ENCODE measurements at places on chromosomes 16 and 17.

GRCh38 chr17:61005358-61005757, 327.7 kb downstream of the BCAS3 start:
- DNase-seq = no peak

GRCh38 chr17:58702045-58702476, 9.7 kb downstream of the RAD51C start:
- no peak for DNase-seq

DNA sequence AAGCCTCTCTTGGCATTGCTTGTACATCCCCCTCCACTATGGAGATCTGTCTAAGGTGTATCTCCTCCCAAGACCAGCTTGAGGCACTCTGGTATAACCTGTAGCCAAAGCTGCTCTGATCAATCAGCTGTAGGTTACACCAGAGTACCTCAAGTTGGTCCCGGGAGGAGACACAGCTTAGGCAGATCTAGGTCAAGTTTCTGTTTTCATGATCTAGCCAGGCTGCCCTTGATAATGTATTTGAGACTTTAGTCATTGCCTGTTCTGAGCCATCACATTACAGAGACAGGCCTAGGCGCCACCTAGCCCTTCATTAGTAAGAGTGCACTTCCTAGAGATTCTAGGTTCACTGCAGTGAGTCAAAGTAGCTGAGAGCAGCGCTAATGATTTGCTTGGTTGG, 31.4 kb downstream of the ASGR1 start:
- no peak for DNase-seq

GRCh38 chr16:73485880-73486279, 438.0 kb upstream of the ZFHX3 start:
- no peak for DNase-seq

DNA sequence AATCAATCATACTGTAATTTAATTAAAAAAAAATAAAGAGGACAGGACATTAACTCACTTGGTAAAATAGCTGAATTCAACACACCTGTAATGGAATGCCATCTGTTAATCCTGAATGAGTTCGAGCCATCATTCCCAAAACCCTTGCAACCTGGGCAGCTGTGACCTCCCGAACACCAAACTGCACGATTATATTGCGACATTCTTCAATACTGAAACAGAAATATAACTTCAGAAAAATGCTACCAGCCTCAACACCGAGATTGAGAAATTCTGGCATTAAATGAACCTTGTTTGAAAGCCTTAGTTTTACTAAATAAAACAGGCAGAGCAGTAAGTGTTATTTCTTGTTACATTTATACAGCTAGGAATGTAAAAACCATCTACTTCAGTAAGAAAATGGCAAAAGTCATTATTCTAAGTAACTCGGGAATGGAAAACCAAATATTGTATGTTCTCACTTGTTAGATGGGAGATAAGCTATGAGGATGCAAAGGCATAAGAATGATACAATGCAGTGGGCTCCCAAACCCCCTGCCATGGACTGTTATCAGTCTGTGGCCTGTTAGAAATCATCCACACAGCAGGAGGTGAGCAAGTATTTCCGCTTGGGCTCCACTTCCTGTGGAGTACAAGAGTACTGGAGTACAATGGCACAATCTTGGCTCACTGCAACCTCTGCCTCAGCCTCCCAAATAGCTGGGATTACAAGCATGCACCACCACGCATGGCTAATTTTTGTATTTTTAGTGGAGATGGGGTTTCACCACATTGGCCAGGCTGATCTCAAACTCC, 46.5 kb downstream of the CNOT1 start:
- no peak for DNase-seq

DNA sequence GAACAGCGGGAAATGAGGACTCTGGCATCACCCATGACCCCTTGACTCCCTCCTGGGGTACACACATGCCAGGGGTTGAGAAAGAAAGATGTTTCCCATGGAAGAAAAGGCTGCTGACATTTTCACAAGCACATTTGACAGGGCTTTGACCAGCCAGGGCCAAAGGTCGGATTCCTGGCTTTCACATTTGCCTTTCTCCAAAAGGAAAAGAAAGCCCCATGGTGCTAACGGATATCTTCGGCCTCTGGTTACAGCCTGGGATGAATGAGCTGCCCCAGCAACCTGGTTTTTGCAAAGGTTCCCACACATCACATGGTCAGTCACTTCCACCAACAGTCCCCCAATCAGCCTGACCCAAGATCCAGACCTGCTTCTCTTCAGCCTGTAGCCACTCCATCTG, 478.2 kb upstream of the CDH11 start:
- DNase-seq = no peak

GRCh38 chr17:37829592-37830123, 84.8 kb upstream of the HNF1B start:
- no peak for DNase-seq

DNA sequence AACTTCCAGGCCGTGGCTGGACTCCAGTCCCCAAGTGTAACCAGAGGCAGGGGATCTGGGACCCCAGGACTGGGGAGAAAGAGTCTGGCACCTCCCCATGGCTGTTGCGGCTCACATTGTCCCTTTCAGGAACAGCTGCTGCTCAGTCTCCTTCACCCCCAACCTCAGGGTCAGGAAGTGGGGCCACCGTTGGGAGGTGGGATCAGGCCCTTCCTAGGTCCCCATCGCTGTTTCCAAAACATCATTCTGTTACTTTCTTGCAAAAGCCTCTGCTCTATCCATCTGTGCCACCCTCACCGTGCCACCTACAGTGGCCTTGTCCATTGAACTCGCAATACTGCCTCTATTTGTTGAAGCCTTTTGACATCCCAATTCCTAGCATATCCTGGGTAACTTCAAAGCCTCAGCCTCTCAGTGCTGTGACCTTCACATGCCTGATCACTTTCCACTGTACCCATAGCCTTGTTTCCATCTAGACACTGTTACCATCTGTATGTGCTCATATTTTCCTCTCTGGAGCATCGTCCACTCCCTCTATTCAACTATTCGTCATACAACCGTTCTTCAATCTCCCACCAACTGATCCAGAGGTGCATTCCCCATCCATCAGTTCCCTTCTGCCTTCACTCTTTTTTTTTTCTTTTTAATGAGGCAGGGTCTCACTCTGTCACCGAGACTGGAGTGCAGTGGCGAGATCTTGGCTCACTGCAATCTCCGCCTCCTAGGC, 15.0 kb upstream of the SRCIN1 start:
- no peak for DNase-seq

- no peak for DNase-seq
Measured at GRCh38 chr16:80899809-80900592, 95.6 kb upstream of the CDYL2 start.

DNA sequence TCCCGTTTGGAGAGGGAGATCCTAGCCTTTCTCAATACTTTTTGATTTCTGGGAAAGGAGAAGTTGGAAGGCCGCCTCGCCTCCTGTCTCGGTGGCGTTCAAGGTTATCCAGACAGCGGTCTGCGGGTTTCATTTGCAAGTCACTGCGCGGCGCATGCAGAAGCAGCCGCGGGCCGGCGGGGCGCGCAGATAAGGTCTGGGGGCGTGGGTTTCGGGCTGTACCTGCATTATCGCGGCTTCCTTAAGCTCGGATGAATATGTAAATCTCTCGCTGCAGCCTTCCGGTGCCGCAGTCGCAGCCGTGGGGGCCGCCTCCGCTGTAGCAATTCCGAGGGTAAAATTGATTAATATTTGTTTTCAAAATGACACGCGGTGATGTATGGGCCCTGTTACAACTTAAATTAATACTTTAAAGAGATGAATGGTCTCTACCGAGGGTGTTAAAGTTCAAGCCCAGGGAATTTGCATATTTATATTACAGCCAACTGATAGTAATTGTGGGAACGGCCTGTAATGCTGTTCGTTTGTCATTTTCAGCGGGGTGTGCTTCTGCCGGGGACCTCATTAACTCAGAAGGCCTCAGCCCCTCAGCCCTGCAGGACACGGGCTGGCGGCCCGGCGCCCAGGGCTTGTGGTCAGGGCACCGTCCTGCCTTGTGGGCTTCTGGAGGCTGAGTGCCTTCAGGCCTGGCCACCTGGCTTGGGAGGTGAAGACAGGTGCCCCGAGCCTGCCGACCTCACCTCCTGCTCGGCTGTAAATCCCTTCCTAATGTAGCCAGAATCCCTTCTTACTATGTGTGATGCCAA, 99.4 kb downstream of the CYLD start:
- DNase-seq = no peak

GRCh38 chr17:22266231-22266630, 573.9 kb downstream of the KCNJ18 start:
- DNase-seq = no peak

- no peak for DNase-seq
Measured at GRCh38 chr16:28898942-28899341, 20.7 kb downstream of the ATP2A1 start.

- DNase-seq = no peak
Measured at GRCh38 chr16:50506543-50506937, 41.7 kb upstream of the NKD1 start.

DNA sequence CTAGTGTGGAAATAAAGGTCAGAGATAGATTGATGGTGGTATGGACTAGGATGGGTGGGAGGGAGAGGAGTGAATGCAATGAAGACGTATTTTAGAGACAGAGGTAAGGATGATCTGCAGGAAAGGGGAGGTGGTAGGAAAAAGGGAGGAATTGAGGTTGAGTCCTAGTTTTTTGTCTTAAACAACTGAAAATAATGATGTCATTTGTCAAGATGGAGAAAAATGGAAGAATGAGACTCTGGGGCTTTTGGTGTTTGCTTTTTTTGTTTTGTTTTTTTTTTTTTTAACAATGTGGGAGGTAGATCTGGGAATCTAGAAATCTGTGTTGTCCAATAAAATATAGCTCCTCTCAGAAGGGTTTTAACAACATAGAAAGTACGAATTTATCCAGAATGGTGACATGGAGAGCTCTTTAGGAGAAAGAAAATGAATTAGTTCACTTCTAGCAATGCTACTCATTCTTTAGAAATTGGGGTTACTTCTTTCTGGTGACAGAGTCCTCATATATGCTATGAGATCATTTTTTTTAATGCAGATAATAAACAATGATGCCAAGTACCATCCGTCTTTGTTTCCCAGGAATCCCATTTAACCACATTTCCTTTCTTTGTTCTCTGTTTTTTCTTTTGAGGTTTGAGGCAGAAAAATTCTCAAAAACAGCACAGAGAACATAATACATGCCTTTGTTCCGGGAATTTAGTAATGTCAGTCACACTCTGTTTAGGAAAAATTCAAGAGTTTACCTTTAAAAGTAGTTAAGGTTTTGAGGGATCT, 225.3 kb upstream of the COX10 start:
- no peak for DNase-seq

GRCh38 chr17:49520386-49521087, 25.4 kb downstream of the NGFR start:
- DNase-seq = no peak

DNA sequence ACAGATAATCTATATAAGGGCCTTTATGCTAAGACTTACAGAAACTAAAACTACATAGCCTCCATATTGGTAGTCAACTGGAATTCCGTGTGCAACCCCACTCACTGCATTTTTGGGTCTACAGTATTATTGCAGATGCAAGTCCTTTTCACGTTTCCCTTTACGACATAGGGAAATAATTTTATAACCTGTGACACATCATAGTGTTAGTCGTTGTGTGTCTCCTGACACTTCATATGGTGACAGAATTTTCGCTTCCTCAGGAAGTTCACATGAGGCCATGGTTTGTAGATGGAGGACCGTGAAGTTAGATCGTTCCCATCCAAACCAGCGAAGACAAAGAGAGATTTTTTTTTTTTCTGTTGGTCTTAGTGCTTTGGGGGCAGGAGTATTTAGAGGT, 15.7 kb upstream of the MRC2 start:
- DNase-seq = no peak

DNA sequence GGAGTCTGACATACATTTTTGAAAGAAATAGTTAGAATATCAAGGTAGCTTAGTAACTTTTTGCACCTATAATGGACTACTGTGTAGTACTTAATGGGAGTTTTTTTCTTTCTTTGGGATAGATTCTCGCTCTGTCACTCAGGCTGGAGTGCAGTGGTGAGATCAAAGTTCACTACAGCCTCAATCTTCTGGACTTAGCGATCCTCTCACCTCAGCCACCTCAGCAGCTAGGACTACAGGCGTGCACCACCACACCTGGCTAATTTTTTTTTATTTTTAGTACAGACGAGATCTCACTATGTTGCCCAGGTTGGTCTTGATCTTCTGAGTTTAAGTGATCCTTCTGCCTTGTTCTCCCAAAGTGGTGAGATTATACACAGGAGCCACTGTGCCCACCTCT, 9.5 kb downstream of the TAOK1 start:
- no peak for DNase-seq

GRCh38 chr17:76219670-76220383, 20.5 kb downstream of the RNF157 start:
- DNase-seq = no peak

DNA sequence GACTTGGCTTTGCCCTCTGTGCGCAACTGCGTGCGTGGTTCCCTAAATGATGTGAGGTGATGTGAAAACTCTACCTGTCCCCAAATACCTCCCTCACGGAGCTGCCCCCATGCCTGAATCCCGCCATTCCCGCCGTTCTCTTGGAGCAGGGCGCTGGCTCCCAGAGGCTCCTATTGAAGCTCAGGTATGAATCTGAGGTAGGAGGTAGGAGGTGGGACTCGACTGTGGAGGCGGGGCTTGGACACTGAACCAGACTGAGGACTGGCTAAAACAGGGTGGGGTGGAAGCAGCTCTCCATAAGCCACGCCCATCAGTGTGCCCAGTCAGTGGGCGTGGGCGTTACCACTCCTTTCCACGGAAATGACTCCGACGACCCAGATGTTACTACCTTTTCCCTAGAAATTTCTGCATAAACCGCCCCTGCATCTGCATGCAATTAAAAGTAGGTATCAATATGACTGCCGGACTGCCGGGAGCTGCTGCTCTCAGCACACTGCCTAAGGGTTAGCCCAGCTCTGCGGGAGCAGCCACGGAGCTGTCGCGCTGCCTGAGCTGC, 41.0 kb downstream of the FOXL1 start:
- no peak for DNase-seq

DNA sequence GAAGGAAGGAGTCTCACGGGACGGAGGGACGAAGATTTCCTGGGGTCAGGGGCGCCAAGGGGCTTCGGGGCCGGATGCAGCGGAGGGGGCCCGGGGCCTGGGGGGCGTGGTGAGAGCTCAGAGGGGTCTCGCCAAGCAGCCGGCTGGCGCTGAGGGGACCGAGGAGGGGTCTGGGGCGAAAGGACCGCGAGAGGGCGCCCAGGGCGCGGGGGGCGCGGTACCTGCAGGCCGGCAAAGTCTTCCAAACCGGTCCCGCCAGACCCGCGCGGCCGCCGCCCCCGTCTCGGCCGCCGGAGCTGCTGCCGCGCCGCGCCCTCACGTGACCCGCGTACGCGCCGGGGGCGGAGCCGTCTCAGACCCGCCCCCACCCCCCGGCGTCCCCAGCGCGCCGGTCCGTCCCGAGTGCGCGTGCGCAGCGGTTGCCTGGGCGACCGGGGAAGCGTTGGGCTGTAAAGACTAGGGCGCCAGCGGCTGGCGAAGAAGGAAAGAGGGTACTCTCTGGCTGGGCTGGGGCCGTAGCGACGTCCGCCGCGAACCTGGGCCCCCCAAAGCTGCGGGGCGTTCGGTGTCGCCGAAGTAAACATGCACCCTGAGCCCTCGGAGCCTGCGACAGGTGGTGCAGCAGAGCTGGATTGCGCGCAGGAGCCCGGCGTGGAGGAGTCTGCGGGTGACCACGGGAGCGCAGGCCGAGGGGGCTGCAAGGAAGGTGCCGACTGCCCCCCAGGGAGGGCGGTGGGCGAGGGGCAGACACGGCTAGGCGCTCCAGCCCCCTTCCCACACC, at the start of the genes DNAAF1 and HSDL1:
Gene DNAAF1, plus strand, starts transcription at position 450 of the 781 bp plus-strand sequence. Its CDS starts 133 bp downstream, at position 583.
Gene HSDL1, minus strand, starts transcription at position 319 of the 781 bp plus-strand sequence. CDS start 13,856 bp downstream, outside the sequence.
- peak; percentile 95 for DNase-seq
